Activated gamma-delta T cell treated with anti-CD3 and anti-CD28 coated beads, Interleukin-2, amount 50 U/mL, for 16 hours (primary cell): ENCODE measurements at places on chromosomes 4 and X.

DNA sequence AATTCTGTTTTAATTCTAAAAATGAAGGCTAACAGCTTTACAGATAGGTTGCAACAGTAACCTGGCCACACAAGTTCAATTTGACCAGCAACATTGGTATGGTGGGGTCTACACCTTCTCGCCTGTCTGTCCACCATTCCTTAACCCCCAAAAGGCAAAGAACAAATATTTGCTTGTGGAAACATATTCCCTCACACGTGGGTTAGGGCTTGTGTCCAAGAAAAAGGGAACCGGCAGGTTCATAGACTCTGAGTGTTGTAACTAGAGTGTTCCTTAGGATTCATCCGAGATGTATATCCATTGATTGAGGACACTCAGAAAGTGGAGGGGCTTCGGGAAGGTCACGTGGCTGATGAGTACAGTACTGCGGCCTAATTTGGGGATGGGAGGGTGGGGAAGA, 54.1 kb downstream of the C4orf51 start:
- DNase-seq, result no peak

- no peak for DNase-seq
Measured at GRCh38 chr4:140004922-140005627, 148.9 kb downstream of the MAML3 start.

DNA sequence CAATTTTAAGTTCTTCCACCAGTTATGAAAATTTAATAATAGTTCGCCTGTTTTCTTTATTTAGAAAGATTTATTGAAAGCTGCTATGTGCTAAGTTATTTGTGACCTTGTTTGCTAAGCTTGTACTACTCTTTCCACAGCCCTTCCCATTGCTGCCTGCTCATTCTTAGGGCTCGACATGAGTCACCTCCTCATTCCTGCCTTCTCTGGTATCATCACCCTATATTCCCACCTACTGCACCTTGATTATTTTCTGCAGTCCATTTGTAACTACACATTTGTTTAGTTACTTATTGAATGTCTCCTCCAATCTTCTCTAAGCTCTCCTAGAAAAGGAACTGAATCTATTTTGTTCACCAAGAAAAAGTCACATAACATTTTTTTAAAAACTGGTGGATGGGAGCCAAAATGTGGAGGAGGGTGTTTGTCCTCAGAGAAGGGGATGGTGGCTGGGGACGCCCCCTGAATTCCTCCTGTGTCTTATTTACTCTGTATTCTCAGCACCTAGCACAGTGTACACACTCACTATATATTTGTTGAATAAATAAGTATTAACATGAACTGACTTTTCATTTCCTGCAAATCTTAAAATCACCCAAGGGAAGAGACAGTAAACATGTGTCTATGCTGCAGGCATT, 3.7 kb upstream of the RAB9A start:
- DNase-seq, result no peak

- no peak for DNase-seq
Measured at GRCh38 chrX:13093529-13094140, 49.2 kb upstream of the FAM9C start.

- no peak for DNase-seq
Measured at GRCh38 chr4:169698331-169698730, 59.4 kb downstream of the HPF1 start.

GRCh38 chr4:44150091-44150576, 298.5 kb downstream of the KCTD8 start:
- no peak for DNase-seq

- DNase-seq, result no peak
Measured at GRCh38 chr4:47068986-47069385, 37.6 kb downstream of the GABRB1 start.

DNA sequence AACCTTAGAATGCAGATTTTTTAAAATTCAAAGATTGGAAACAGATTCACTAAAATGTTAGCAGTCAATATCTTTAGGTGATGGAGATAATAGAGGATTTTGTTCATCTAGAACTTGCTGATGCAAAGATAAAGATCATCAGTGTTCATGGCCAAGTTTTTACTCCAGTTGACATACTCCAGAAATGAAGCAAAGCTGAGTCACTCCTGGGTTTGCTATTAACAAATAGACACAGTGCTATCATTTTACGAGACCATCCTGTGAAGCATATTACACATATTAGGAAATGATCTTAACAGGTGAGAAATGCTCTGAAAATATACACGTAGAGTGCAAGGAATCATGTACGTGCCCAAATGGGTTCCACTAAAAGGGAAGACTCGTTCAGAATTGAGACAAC, 170.6 kb upstream of the FAM9B start:
- no peak for DNase-seq

- DNase-seq, result no peak
Measured at GRCh38 chr4:84407554-84408407, 91.3 kb downstream of the NKX6-1 start.

GRCh38 chr4:38082021-38082420, 121.8 kb downstream of the PTTG2 start:
- DNase-seq, result no peak

GRCh38 chr4:17562157-17562556, 14.8 kb upstream of the LAP3 start:
- no peak for DNase-seq

GRCh38 chrX:10620121-10620699, at the start of gene MID1:
MID1 (minus strand) TSS chrX:10620585; CDS start chrX:10567547, 53,038 bp downstream.
- DNase-seq, result no peak

DNA sequence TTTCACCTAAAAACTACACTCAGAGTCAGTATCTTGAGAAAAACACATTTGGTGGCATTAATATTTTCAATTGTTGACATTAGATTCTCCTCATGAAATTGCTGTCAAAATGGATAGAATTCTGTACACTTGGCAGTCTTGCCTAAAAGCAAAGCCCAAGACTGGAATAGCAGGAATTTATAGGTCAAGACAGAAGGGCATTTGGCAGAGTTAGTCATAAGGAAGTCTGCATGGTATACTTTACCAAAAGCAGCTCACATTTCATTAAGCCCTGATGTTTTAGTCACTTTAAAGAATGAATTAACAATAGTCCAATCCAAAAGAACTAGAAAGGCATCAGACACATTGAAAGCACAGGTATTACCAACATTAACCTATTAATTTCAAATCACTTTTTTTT, 7.1 kb downstream of the CCDC160 start:
- DNase-seq, result no peak

DNA sequence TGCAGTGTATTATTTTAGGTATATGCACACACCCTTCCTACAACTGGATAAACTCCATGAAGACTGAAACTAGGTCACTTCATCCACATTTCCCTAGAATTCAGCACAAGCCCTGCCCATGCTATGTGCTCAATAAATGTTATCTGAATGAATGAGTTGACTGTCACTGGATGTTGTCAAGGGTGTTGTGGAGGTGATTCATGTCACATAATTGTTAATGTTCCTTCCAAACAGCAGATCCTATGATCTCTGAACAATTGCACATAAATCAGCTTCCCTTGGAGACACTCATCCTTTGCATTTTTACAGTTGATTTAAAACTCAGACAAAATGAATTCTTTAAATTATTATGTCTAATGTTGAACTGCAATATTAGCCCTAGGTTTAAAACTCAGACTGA, 154.7 kb downstream of the TSPAN5 start:
- no peak for DNase-seq

GRCh38 chrX:22339459-22339858, 66.7 kb downstream of the CBLL2 start:
- no peak for DNase-seq

DNA sequence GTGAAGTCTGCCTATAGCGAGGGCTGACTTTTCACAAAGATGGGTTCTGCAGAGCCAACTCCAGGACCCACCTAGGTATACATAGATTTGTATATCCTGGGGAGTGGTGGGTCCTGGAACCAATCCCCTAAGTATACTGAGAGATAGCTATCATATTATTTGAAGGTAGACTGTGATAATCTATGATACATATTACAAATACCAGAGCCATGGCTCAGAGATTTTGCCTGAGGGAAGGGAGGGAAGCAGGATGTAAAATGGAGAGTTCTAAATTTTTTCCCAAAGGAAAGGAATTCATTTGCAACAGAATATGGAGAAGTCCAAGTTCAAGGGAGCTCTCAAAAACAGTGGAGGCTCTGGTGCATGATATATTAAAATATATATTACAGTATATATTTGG, 7.2 kb downstream of the TCEAL3 start:
- no peak for DNase-seq

- DNase-seq, result no peak
Measured at GRCh38 chr4:65983061-65983460, 312.8 kb upstream of the EPHA5 start.

GRCh38 chr4:133524369-133524768, 375.3 kb downstream of the PCDH10 start:
- no peak for DNase-seq

GRCh38 chrX:134601240-134601765, 57.0 kb downstream of the PLAC1 start:
- no peak for DNase-seq

DNA sequence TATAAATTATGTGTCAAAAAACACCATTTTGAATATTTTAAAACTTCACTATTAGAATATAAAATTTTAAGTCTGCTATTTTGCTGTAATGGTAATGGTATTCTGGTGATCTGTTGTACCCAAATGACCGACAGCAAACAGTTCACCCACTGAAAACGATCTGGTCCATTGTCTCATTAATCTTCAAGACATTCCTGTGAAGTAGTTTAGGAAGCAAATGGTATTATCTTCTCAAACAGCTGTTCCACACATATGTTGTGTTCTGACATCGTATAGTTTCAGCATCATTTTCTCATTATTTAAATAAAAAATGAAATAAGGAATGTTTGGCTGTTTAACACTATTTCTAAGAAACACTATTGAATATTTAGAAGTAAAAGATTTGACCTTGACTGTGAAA, 98.1 kb downstream of the WWC2 start:
- no peak for DNase-seq

DNA sequence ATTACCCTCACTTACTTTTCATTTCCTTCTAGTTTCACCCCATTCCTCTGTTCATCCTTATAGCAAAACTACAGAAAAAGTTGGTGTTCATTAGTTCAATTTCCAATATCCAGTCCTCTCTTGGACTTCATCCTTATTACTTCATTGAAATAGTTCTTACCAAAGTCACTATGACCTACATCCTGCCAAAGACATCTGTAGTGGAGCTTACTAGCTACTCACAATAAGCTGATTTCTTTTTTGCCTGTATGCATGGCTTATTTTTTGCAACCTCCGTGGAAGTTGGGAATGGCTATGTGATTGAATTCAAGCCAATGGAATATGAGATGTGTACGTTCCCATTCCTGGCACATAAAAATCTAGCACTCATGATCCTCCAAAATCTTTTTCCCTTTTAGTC, 4.6 kb upstream of the CDKL2 start:
- no peak for DNase-seq

- no peak for DNase-seq
Measured at GRCh38 chrX:154382483-154383069, 3.5 kb downstream of the EMD start.

DNA sequence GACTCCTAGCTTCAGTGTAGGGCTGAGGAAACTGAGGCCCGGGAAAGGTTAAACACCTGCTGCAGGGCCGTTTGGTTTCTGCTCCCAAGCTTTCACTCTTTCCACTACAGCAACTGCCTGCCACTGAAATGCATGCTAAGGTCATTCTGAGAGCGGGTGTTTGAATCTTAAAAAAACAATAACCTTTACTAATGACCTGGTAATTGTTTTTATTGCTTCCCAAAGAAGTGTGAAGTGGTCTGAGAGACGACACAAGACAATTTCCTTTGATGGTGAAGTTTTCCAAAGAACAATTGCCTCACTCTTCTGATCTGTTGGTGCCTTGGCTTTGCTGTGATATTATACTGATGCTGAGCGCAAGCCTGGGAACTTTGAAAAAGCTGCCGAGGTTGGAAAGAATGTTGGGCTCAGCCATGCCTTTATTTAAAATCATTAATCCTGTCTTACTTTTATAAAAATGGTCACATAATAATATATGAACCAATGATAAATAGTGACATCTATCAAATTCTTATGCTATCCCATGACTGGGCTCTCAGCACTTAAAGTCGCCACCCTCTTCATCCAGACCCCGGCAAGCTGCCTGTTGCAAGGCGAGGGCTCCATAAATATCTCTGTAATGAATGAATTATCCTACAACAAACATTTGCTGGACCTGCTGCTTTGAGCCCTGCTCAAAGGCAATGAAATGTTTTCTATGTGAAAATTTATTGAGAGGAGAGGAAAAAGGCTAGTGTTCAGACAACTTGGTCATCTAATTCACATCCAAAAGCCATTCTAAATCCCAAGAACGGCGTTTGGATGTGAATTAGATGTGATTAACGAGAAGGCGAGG, 67.8 kb upstream of the SOD3 start:
- no peak for DNase-seq

GRCh38 chr4:93384241-93384640, 444.3 kb upstream of the ATOH1 start:
- DNase-seq, result no peak

GRCh38 chrX:9875801-9876200, 89.6 kb downstream of the SHROOM2 start:
- no peak for DNase-seq

- no peak for DNase-seq
Measured at GRCh38 chr4:26261405-26261804, 59.4 kb upstream of the RBPJ start.

GRCh38 chr4:140116442-140117104, 37.4 kb downstream of the MAML3 start:
- DNase-seq, result no peak

GRCh38 chrX:25049357-25049756, 33.6 kb upstream of the ARX start:
- DNase-seq, result no peak

DNA sequence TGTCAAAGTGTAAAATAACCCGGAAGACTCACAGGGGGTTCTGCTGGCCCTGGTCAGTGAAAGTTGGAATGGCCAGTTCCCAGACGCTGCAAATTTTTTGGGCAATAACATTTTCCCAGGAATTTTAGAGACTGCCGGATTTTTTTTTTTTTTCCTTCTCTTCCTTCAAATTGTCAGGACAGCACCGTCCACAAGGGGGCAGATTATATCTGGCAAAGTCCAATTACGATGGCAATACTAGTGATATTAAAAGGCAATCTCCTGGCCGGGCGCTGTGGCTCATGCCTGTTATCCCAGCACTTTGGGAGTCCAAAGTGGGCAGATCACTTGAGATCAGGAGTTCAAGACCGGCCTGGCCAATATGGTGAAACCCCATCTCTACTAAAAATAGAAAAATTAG, 20.5 kb downstream of the SLC25A5 start:
- no peak for DNase-seq

GRCh38 chr4:170476351-170476750, 386.6 kb upstream of the AADAT start:
- no peak for DNase-seq

- DNase-seq, result no peak
Measured at GRCh38 chrX:9072281-9072680, 38.4 kb upstream of the FAM9B start.

- no peak for DNase-seq
Measured at GRCh38 chr4:80711956-80712355, 318.6 kb upstream of the BMP3 start.

DNA sequence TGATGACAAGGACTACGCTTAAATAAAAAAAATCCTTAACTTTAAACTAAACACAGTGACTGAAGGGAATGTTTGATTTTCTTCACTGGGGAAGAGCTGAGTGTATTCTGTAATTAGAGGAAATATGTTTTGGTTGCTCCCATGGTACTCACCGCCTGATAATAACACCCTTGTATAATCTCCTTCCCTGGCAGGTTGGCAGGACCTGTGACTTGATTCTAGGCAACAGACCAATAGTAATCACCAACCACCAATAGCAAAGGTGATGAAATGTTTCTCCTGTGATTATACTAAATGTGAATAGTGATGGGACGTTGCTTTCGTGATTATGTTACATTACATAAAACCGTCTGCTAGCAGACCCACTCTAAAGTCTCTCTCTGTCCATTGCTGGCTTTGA, 536.8 kb upstream of the CPEB2 start:
- DNase-seq, result no peak
